Right cardiac atrium (tissue), 5 donors: ENCODE measurements at places on chromosomes 16 and 17. TPM values are rescaled to one million over a fixed set of nuclear protein-coding genes. Genes with fewer than 3 reads are reported as not detected.

- no peak for DNase-seq
Measured at GRCh38 chr16:11264155-11264832, 4.8 kb downstream of the TNP2 start.

GRCh38 chr17:2949469-2950044 is 113.8 kb downstream of the OR1D5 start:
- peak; percentile 76 for DNase-seq

TACO1 gene
- total RNA-seq, result 31.5 TPM

GRCh38 chr17:39080421-39081078 is 70.9 kb downstream of the PLXDC1 start:
- peak; percentile 85 for DNase-seq

DNA sequence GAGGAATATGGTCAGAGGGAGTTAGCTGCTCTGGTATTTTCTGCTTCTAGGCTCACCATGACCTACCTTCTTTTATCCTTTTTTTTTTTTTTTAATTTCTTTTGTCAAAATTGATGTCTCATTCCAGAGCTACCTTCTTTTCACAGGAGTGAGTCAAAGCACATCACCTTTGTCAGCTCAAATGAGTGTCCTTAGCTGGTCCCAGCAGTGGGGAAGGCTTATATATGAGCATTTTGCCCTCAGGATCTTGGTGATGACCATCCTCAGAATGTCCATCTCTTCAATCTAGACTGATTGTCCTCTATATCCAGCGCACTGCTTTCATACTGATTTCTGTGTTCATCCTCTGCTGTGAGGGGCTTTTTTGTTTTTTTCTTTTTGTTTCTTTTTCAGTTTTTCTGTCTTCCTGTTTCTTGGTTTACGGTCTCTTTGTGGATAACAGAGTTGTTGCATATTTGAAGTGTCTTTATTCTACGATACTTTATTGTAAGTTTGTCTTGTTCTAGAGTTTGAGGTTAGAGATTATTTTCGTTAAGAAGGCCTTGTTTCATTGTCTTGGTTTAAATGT is 24.9 kb downstream of the CBFB start:
- no peak for DNase-seq

- peak; percentile 93 for DNase-seq
Measured at GRCh38 chr17:17812211-17813054, 24.4 kb downstream of the SREBF1 start.

DNA sequence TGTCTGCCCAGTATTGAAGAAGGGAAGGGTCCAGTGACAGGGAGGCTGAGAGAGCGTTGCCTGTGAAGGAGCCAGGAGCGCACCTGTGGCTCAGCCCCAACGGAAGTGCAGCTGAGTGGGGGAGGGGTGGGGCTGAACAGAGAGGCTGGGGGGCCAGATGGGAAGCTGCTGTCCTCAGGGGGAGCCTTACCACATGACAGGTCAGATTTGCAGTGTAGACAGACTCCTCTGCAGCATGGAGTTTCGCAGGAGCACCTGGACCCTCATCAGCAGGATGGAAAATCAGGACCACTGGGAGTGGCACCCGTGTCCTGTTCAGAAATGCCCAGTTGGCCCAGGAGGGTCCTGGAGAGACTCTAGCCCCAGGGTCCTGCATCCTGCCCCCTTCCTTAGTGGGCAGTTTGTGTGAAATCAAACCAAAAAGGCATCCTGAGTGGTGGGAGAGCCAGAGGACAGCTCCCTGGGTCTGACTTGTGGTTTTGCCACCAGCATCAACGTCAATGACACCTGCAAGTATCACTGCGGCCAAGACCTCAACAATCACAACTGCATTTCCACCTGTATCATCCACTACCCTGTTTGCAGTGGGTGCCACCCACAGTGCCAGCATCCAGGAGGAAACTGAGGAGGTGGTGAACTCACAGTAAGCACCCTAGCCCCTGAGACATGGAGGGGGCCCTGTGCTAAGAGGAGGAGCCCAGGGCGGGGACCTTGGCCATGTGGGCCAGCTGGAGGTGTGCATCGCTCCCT is 7.8 kb downstream of the CD300A start:
- no peak for DNase-seq

DNA sequence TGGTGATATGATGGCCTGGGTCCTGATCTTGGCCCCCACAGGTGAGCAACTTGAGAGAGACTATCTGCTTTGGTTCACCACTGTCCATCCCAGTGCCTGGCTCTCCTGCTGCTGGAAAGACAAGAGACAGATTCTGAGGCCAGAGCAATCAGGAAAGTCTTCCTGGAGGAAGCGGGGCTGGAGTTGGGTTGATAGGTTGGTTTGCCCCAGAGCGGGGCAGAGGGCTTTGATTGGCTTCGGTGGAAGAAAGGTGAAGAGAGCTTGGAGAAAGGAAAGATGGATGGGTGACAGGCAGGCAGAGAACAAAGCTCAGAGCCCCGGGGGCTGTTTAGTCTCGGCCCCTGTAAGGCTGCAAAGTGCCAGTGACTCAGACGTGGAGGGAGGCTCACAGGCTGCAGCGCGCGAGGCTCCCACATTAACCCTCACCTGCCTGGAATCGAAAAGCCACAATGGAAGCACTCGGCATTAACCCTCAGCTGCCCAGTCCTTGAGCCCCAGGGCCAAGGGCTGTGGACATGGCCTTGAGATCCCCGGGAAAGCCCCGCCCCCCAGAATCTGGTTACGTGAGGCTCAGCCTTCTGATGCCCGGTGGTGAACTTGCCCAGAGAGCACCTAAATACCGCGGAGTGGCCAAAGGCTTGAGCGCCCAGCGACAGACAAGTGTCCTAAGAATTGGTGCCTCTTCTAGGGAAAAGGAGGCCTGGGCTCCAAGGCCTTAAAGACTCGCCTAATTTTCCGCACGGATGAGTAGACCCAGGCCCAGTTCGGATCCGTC is 996 bp upstream of the CPNE2 start:
- peak; percentile 79 for DNase-seq

KATNIP gene
- total RNA-seq, result 12.9 TPM

- DNase-seq, result peak; percentile 27
Measured at GRCh38 chr17:44989552-44990138, 21.5 kb upstream of the C1QL1 start.

SLC13A2 gene
- not detected for total RNA-seq

MEOX1 gene
- total RNA-seq, result 10.6 TPM

- DNase-seq, result peak; percentile 76
Measured at GRCh38 chr17:38897176-38897575, 27.3 kb downstream of the LASP1 start.

DNA sequence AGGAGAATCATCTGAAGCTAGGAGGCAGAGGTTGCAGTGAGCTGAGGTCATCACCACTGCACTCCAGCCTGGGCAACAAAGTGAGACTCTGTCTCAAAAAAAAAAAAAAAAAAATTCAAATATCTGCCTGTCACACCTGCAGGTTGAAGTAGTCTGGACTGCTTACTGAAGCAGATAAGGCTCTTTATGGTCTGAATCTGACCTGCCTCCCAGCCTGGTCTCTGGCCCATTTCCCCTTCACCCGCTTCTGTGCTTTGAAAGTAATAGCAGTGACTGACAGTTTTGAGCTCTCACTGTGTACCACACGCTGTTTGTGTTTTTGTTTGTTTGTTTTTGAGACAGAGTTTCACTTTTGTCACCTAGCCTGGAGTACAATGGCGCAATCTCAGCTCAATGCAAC is 5.8 kb downstream of the SEZ6L2 start:
- no peak for DNase-seq

- DNase-seq, result no peak
Measured at GRCh38 chr16:3520841-3521240, 20.0 kb downstream of the CLUAP1 start.

DNA sequence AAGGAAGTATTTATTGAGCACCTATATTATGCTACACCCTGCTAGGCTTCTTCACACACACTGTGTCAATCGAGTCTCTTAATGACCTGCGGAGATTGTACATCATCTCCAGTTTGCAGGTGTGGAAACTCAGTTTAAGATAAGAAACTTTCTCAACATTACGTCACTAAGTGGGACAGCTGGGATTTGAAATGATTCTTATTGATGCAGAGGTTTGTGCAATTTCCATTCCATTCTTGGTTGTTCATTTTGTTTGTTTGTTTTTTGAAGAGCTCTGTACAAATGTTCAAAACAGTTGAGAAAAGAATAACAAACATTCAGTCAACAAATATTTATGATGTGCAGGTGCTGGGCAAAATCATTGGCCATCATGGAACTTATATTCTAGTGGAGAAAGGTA is 84.8 kb downstream of the MAP2K6 start:
- DNase-seq, result no peak

- DNase-seq, result no peak
Measured at GRCh38 chr16:85757341-85757822, 6.5 kb upstream of the C16orf74 start.

DNA sequence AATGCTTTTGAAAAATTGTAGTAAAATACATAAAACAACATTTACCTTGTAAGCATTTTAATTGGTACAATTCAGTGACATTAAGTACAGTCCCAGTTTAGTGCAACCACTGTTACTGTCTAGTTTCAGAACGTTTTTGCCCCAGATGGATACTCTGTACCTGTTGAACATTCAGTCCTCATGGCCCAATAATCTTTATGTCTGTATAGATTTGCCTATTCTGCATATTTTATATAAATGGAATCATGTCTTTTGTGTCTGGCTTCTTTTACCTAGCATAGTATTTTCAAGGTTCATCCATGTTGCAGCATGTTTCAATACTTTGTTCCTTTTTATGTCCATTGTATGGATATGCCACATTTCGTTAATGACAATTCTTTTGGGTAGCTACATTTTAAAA is 37.2 kb downstream of the TENT4B start:
- DNase-seq, result no peak

ZG16 gene
- total RNA-seq, result not detected

DNA sequence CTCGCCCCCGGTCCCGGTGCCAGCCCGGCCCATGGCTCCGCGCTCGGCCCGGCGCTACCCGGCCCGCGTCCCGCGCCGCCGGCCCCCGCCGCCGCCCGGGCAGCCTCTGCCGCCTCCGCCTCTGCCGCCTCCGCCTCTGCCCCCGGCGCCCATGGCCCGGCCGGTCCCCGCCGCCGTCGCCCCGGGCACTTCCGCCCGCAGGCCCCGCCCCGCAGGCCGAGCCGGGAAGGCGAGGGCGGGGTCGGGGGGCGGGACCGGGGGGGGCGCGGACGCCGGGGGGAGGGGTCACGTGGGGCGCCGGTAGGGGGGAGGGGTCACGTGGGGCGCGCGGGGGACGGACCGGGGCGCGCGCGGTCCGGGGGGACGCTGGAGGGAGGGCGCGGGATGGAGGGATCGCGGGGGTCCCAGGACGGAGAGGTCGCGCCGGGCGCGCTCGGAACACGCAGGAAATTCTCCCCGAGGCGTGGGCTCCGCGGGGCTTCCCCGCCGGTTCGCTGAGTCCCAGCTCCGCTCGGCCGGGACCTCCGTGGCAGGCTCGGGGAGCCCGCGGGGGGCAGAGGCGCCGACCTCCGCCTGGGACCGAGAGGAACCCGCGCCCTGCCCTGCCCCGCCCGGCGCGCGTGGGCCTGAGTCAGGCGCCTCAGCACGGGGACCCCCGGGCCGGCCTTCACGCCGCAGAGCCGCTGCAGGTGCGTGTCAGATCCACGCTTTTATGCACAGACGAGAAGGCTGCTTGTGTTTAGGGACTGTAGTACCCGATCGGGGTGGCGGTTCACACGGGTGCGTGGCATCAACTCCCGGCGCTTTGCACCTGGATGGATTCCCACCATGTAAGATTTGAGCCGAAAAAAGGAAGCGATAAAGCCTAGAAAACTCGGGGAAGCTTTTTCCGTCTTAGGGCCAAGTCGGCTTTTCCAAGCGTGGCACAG is at the start of gene PGAP6:
PGAP6 (minus strand) TSS at position 190 of the 929 bp plus-strand sequence; CDS start at position 33, 157 bp downstream.
- peak; percentile 61 for DNase-seq

DNA sequence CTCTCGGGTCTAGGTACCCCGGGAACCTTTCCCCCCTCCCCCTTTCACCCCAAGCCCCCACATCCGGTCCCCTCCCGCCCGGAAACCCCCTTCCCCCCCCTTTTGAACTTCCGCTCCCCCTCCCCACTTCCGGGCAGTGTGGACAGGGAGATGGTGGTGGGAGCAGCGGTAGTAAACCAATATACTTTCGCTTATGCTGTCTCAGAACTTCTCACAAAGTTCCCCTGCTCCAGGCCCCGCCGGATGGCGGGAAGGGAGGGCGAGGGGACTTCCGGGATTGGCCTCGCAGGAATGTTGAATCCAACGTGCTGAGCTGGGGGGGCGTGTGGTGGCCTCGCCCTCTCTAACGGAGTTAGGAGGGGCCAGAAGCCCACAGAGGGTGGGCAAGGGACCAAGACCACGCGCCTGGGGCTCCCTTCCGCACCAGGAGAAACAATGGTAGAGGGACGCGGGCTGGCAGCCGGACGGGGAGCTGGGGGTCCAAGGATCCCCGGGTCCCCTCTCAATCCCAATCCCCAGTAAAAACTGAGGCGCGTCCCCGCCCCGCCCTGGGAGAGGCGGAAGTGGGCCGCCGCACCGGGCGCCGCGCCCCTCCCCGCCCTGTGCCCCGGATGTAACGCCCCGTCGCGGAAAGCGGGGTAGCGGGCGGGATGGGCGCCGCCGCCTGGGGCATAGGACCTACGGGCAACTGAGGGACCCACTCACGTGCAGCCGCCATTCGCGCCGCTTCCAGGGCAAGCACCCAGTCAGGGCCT is 742 bp downstream of the PFN1 start:
- DNase-seq, result peak; percentile 85

DNA sequence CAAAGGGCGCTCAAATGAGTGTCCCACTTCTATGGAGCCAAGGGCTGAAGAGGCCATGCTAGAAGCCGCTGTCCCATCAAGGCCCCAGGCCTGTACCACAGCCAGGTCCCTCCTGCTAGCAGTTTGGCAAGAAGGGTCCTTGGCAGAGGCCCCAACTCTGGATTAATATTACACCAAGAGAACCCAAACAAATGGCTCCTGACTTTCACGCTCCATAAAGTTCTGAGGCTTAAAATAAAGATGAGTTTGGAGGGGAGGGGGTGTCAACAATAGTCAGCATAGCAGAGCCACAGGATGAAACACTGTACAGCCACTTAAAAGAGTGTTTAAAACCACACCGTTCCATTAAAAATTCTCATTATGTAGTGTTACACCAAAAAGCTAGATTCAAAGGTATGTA is 30.5 kb downstream of the CUEDC1 start:
- peak; percentile 84 for DNase-seq

CCDC78 gene
- not detected for total RNA-seq

C1QTNF1 gene
- total RNA-seq, result 477 TPM

DNA sequence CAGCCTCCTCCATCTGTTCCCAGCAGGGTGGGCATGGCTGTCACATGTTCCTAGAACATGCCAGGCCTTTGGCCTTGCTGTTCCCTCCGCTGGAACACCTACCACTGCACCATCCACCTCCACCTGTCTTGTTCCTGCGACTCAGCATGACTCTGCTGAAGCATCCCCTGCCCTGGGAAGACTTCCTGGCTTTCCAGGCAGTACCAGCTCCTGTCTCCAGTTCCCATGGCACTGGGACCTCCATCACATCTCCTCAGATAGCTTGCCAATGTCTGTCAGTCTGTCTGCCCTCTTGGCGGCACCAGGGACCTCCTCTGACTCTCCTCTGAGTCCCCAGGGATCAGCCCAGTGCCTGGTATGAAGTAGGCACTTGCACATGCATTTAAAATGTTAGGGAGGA is 15.7 kb downstream of the PDP2 start:
- DNase-seq, result no peak

- no peak for DNase-seq
Measured at GRCh38 chr17:59093145-59093701, 13.5 kb downstream of the TRIM37 start.

MAP1LC3B gene
- total RNA-seq, result 108 TPM

- no peak for DNase-seq
Measured at GRCh38 chr16:24535827-24536226, 3.5 kb upstream of the RBBP6 start.

EMP2 gene
- 85.0 TPM for total RNA-seq

- DNase-seq, result no peak
Measured at GRCh38 chr17:71360301-71360700, 760.5 kb upstream of the SOX9 start.

- DNase-seq, result no peak
Measured at GRCh38 chr17:75411328-75412067, 6.0 kb upstream of the GRB2 start.

OTOA gene
- total RNA-seq, result not detected

NLRC3 gene
- 0.95 TPM for total RNA-seq
